ENCODE measurements at places on chromosomes 11 and 22. TPM values are rescaled to one million over a fixed set of nuclear protein-coding genes. Genes with fewer than 3 reads are reported as not detected.

DNA sequence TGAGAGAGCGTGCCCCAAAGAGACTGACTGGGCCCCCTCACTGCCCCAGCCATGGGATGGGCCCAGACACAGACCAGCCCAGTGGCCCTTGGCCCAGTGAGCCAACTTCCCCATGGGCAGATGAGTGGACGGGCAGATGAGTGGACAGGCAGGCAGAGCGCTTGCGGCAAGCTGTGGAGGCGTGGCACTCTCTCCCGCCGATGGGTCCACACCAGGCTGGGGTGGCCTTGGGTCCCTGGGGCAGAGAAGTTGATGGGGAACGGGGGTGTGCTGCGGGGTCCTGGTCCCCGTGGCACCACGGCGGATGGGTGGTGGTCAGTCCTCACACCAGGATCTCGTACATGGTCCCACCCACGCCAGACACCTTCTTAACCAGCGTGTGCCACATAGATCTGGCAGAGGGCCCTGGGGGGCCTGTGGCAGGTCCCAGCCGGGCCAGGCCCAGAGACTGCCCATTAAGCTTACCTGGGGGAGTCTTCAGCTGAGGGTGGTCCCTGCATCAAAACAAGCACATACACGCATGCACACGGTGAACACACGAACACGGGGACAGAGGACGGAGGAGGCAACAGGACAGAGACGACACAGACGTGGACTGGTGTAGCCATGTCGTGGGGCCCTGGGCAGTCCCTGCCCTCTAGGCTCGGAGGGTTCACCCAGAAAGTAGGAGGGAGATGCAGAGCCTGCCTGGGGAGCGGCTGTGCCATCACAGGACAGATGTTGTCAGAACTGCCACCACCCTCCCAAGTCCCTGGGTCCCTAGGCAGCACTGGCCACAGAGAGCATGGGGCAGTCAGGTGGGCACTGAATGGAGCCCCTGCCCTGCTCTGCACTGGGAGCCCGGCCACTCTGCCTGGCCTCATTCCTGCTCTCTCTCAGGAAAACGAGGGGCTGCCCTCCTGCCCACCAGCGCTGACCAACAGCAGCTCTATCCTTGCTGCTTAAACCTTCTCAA is 182.2 kb downstream of the IGLL1 start:
- peaks cover 25% of the 10 kb centered on the region for H3K27me3 ChIP-seq
- no peak overlapping the region for H3K4me3 ChIP-seq
- H3K36me3 ChIP-seq = no peaks in the 10 kb centered on the region
- H3K27ac ChIP-seq = no peak overlapping the region
- H3K4me1 ChIP-seq = peaks cover 4% of the 10 kb centered on the region

- H3K27me3 ChIP-seq = no peaks in the 10 kb centered on the region
- H3K27ac ChIP-seq = no peak overlapping the region
- no peak for DNase-seq
- no peak overlapping the region for H3K4me3 ChIP-seq
- H3K36me3 ChIP-seq = no peaks in the 10 kb centered on the region
- no peaks in the 10 kb centered on the region for H3K4me1 ChIP-seq
Observed at GRCh38 chr11:85768473-85769146, 42.3 kb downstream of the SYTL2 start.

DNA sequence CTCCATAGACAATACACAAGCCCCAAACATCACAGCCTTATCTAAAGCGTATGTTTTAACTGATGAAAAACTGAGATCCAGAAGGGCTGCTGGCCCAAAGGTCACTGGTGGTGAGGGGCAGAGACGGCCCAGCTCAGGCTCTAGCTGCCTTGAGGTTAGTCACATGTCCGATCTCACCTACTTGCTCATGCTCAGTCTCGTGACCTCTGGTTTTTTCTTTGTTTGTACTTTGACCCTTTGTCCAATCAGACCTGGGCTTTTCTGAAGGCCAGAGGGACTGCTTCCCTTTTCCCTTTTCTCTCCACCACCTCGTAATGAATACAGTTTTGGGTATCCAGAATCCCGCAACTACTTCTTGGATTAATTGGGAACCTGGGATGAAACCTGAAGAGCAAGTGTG is 28.6 kb downstream of the MMP20 start:
- DNase-seq = no peak
- no peaks in the 10 kb centered on the region for H3K4me1 ChIP-seq
- no peaks in the 10 kb centered on the region for H3K36me3 ChIP-seq

DNA sequence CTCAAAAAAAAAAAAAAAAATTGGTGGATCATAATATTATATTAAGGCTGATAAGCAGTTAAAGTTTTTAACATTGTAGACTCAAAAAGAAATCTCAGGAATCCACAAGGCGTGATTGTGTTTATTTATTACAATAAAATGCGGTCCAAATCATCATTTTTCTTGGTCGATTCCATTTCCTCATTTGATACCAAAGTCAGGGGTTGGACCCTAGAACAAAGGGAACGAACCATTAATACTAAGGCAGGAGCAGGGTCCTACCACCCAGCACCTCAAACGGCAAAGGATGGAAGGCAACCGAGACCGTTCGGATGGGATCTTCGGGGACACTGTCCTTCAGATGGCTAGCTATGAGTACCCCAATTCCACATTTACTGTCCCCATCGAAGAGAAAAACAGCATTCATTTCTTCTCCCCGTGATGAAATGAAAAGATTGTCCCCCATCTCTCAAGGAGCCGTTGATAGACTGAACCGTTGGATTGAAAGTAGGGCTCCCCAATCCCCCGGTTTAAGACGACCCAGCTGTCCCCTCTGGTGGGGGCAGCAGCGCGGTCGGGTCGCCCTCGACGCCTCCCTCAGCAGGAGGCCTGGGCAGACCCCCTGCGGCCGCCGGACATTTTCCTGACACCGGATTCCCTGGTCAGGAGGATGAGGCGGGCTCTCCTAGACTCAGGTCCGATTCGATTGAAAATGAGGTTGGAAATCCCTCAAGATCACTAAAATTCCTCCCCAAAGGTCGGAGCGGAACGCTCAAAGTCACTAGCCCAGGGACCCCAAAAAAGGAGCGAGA is 607 bp downstream of the DMC1 start:
- H3K36me3 ChIP-seq = no peaks in the 10 kb centered on the region
- peak overlapping the region; percentile 77 for H3K4me3 ChIP-seq
- DNase-seq = peak; percentile 16
- H3K27me3 ChIP-seq = peaks cover 6% of the 10 kb centered on the region
- H3K4me1 ChIP-seq = peaks cover 25% of the 10 kb centered on the region
- H3K27ac ChIP-seq = peak overlapping the region; percentile 59

- no peak overlapping the region for H3K27ac ChIP-seq
- H3K4me1 ChIP-seq = peaks cover 34% of the 10 kb centered on the region
- no peaks in the 10 kb centered on the region for H3K36me3 ChIP-seq
- no peak for DNase-seq
Observed at GRCh38 chr11:122979815-122980595, 1.6 kb downstream of the BSX start.

DNA sequence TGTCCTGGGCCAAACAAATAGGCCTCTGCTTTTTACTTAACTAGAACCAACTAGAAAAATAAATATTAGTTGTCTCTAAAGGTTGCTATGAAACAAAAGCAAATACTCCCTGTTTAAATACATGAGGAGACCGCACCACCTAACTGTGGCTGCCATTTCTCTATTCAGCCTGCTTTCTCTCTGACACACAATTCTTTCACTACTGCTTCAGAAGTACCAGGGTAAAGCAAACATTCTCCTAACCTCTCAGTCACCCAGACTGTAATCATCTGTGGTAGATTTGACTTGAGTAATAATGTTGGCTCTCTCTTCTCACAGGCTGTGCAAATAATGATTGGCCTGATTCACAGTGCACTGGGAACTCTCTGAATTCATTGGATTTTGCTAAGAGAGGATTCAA is 41.0 kb upstream of the MS4A8 start:
- no peaks in the 10 kb centered on the region for H3K4me1 ChIP-seq
- DNase-seq = no peak

GRCh38 chr11:133123366-133123765 is 408.9 kb downstream of the OPCML start:
- no peak overlapping the region for H3K4me3 ChIP-seq
- H3K27me3 ChIP-seq = peaks cover 35% of the 10 kb centered on the region
- DNase-seq = no peak
- H3K4me1 ChIP-seq = peaks cover 14% of the 10 kb centered on the region
- H3K36me3 ChIP-seq = no peaks in the 10 kb centered on the region
- no peak overlapping the region for H3K27ac ChIP-seq

MMP8 gene
- not detected for total RNA-seq

DNA sequence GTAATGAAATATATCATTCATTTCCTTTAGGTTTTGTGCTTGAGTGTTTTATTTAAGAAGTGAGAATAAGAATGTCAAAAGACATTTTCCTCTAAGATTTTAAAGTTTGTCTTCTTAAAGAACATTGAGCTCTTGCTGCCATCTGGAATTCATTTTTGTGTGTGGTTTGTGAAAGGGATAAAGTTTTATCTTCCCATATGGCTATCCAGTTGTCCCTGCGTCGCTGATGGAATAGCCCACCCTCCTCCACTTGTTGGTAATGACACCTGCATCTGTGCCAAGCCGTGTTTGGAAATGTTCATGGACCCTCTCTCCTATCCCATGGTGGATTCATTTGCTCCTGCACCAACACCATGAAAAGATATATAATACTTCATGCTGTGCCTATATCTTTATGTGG is 901.5 kb downstream of the BRD1 start:
- no peaks in the 10 kb centered on the region for H3K4me1 ChIP-seq
- H3K27ac ChIP-seq = no peak overlapping the region
- no peaks in the 10 kb centered on the region for H3K36me3 ChIP-seq
- H3K27me3 ChIP-seq = peaks cover 70% of the 10 kb centered on the region

- H3K4me3 ChIP-seq = peak overlapping the region; percentile 58
- no peaks in the 10 kb centered on the region for H3K27me3 ChIP-seq
- H3K4me1 ChIP-seq = peaks cover 32% of the 10 kb centered on the region
- DNase-seq = peak; percentile 90
Observed at GRCh38 chr11:73661035-73661628, 14.8 kb downstream of the PLEKHB1 start.

HYLS1 gene
- total RNA-seq = 4.5 TPM

DNA sequence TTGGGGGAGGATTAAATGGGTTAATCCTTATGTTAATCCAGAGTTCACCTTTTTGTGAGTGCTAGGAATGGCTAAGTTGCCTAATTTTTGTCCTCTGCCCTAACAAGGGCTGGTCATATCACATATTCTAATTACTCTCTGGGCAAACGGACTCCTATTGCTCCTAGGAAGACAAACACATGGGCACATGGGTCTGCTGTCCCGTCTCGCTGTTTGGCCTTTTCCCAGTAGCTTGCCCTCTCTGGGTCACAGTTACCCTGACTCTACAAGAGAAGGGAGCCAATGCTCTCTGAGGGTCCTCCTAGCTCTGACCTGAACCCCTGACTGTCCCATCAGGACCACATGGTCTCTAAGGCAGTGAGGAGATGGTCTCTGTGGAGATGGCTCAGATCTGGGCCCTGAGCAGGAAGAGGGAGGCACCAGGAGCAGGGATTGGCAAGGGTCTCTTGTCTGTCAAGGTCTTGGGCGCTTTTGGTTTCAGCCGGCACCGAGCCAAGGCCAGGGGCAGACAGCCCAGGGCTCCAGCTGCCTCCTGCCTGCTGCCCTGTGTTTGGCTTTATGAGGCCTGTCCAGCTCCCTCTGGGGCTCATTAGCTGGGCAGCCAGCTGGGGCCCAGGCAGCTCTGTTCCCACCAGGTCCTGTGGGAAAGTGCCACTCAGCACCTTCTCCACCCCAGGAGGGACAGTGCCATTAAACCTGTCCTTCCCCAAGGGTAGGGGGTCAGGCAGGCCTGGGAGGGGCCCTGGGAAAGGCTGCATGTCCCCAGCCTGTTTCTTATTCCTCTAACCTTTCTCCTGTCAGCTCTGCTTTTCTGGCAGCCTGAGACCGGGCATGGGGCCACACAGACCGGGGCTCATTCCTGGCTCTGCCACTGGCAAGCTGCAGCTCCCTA is 559.9 kb downstream of the MN1 start:
- peak; percentile 37 for DNase-seq
- H3K36me3 ChIP-seq = no peaks in the 10 kb centered on the region
- no peak overlapping the region for H3K4me3 ChIP-seq
- H3K27ac ChIP-seq = no peak overlapping the region

DNA sequence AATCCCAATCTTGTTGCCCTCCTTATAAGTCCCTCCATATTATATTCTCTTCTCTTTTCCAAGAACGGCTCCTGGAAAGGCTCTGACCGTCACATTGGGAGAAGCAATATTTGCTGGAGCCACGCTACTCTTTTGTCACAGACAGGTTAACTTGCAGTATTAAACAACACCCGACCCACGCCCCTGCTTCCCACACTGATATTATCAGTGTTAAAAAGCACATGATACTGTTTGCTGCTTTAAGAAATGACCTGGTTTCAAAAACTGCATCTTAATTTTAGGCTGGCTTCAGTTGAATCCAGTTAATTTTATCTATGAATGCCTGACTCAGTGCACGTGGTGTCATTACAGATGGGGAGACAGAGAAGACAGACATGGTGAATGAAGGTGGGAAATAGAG is 3.1 kb downstream of the FLI1 start:
- peaks cover 38% of the 10 kb centered on the region for H3K27me3 ChIP-seq
- peak overlapping the region; percentile 95 for H3K27ac ChIP-seq
- peak overlapping the region; percentile 84 for H3K4me3 ChIP-seq
- DNase-seq = no peak
- H3K36me3 ChIP-seq = no peaks in the 10 kb centered on the region
- peaks cover 77% of the 10 kb centered on the region for H3K4me1 ChIP-seq

SMC1B gene
- total RNA-seq = not detected

DNA sequence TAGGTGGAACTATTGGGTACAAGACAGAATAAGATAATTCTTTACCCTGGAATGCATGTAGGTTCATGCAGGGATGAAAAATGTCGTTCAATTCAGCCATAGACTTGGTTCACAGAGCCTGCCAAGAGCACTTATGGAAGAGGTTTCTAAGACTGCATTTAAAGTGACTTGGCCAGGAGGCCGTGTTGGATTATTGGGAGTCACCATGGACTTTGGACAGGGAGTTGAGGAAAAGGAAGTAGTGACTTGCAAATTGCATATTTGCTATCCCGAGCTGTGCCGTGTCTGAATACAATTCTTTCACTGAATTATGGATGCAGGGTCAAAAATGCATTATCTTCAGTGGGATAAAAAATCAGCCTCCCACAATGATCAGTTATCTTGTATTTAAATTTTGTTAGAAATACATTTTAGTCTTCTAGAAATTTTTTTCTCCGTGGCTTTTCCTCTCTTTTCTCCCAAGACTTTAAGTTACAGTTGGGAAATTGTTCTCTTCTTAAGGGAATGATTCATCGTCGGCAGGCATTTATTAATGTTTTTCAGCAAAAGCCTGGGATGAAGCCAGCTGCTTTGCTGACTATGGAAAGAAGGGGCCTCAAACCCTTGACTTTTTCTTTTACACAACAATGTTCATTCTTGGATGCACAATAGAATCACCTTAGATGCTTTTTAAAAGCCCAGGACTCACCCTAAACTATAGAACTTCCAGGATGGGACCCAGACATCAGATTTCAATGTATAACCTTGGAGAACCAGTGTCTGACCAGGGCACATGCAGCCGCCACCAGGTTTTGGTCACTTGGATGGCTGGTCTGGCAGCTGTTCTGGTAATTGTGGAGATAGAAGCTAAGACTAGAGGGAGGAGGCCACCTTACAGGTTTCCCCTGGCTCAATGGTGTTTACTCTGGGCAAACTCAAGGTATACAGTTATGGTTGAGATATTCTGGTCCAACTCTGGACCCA is 70.8 kb downstream of the FAT3 start:
- H3K27ac ChIP-seq = no peak overlapping the region
- H3K36me3 ChIP-seq = no peaks in the 10 kb centered on the region
- no peak for DNase-seq
- H3K27me3 ChIP-seq = no peaks in the 10 kb centered on the region
- no peaks in the 10 kb centered on the region for H3K4me1 ChIP-seq
- no peak overlapping the region for H3K4me3 ChIP-seq

GRCh38 chr22:44424359-44424682 is 73.7 kb downstream of the RTL6 start:
- peaks cover 15% of the 10 kb centered on the region for H3K27me3 ChIP-seq
- no peak overlapping the region for H3K27ac ChIP-seq
- H3K36me3 ChIP-seq = no peaks in the 10 kb centered on the region
- H3K4me1 ChIP-seq = peaks cover 11% of the 10 kb centered on the region
- DNase-seq = no peak

TUT1 gene
- 12.5 TPM for total RNA-seq

Measured in left ventricle myocardium inferior (tissue), 1 donor.